ENCODE measurements at places on chromosomes 6 and 20. TPM values are rescaled to one million over a fixed set of nuclear protein-coding genes. Genes with fewer than 3 reads are reported as not detected.
A peak's percentile ranks its signal among the peaks of the same experiment; 100 is the strongest.

- H3K36me3 ChIP-seq: peaks cover 8% of the 10 kb centered on the region
- no peak overlapping the region for H3K4me3 ChIP-seq
- H3K4me1 ChIP-seq: peaks cover 6% of the 10 kb centered on the region
- H3K27me3 ChIP-seq: no peaks in the 10 kb centered on the region
- DNase-seq: no peak
Measured at GRCh38 chr6:169997930-169998218, 246.5 kb downstream of the ERMARD start.

The MCHR2 gene
- total RNA-seq: not detected

DNA sequence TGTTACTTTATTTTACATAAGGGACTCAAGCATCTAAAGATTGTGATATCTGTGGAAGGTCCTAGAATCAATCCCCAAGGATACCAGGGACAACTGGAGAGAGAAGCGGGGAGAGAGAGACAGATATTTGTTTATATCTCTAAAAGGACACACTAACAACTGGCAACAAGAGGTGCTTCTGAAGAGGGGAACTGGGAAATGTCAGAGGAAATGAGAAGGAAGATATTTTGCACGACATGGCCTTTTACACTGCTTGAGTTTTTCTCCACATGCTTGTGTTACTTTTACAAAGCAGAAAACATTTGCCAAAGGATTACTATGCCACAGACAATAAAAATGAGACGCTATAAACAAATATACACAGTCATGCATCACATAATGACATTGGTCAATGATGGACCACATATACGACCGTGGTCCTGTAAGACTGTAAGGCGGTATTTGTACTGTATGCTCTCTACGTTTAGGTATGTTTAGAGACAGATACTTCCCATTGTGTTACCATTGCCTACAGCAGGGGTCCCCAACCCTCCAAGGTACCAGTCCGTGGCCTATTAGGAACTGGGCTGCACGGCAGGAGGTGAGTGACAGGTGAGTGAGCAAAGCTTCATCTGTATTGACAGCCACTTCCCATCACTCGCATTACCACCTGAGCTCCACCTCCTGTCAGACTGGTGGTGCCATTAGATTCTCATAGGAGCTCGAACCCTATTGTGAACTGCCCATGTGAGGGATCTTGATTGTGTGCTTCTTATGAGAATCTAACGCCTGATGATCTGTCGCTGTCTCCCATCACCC lies 64.6 kb upstream of the PTPN1 start:
- H3K4me3 ChIP-seq: peak overlapping the region; percentile 9
- peaks cover 48% of the 10 kb centered on the region for H3K4me1 ChIP-seq
- peaks cover 29% of the 10 kb centered on the region for H3K27me3 ChIP-seq

DNA sequence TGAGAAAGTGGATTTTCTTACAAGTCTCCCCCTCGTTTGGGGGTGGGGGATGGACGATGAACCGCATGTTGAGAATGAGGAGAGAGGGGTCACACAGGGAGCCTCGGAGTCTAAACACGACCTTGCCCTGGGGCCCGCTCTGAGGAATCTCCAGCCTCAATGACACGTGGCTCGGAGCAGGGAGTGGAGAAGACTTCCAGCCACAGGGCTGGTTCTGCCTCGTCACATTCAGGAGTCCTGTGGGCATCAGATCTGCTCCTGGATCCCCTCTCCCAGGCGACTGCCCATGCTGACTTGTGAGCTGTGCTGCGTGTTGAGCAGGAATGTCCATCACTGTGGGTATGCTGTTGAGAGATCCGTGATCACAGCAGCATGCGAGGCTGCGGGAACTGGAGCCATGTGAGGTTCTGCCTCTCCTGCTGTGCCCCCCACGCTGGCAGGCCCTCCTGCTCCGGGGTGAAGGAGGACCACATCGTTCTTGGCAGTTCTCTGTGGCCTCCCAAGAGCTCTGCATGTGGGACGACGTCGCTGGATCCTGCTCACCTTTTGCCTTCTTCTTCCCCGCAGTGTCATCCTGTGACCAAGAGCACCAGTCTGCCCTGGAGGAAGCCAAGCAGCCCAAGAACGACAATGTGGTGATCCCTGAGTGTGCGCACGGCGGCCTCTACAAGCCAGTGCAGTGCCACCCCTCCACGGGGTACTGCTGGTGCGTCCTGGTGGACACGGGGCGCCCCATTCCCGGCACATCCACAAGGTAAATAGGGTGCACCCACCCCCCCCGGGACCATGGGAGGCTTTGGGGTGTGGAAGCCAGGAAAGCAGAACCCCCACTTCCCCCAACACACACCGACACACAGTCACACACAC lies 157.5 kb downstream of the SMOC2 start:
- DNase-seq: no peak
- no peak overlapping the region for H3K4me3 ChIP-seq
- H3K27me3 ChIP-seq: no peaks in the 10 kb centered on the region
- no peaks in the 10 kb centered on the region for H3K36me3 ChIP-seq
- no peaks in the 10 kb centered on the region for H3K4me1 ChIP-seq

GRCh38 chr20:11338496-11339306 lies 579.0 kb upstream of the BTBD3 start:
- H3K4me3 ChIP-seq: no peak overlapping the region
- H3K27ac ChIP-seq: no peak overlapping the region
- no peaks in the 10 kb centered on the region for H3K36me3 ChIP-seq
- DNase-seq: no peak
- no peaks in the 10 kb centered on the region for H3K4me1 ChIP-seq

DNA sequence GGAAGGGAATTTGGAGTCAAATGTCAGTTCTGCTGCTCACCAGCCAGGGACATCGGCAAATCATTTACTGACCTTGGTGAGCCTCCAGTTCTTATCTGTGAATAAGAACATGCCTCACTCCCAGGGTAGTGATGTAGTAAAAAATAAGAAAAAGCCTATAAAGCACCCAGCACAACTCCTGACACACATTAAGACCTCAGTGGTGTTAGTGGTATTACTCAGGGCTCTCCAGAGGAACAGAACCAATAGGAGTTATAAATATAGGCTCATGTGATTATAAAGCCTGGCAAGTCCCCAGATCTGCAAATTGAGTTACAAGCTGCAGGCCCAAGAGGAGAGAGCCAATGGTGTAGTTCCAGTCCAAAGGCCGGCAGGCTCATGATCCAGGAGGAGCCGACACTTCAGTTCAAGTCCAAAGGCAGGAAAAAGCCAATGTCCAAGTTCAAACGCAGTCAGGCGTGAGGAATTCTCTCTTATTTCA lies 71.3 kb upstream of the EYA2 start:
- no peaks in the 10 kb centered on the region for H3K4me1 ChIP-seq
- no peak overlapping the region for H3K27ac ChIP-seq
- H3K27me3 ChIP-seq: peaks cover 54% of the 10 kb centered on the region

DNA sequence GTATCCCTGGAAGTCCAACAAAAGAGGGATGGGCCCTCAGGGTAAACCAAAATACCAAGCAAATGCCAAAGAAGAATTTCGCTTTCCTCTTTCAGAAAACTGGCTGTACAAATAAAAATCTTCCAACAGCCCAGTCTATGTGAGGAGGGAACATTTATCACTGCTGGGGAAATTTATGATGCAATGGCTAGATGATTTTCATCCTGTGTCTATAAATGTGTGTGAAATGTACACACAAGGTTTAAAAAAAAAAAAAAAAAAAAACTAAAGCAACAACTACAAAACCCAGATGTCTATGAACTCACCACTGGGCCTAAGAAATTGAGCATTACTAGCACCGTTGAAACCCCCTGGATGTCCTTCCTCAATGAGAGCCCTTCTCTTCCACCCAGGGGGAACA lies 68.7 kb upstream of the SLC4A11 start:
- H3K27ac ChIP-seq: no peak overlapping the region
- no peak for DNase-seq
- peaks cover 4% of the 10 kb centered on the region for H3K36me3 ChIP-seq
- H3K27me3 ChIP-seq: no peaks in the 10 kb centered on the region
- H3K4me3 ChIP-seq: no peak overlapping the region

- no peaks in the 10 kb centered on the region for H3K4me1 ChIP-seq
- DNase-seq: peak; percentile 39
- no peak overlapping the region for H3K4me3 ChIP-seq
- H3K27ac ChIP-seq: no peak overlapping the region
Measured at GRCh38 chr6:34146801-34147592, 1.1 kb upstream of the GRM4 start.

The NKX2-2 gene
- not detected for total RNA-seq

The C6orf52 gene
- 2.4 TPM for total RNA-seq

- DNase-seq: no peak
- H3K4me1 ChIP-seq: peaks cover 10% of the 10 kb centered on the region
- H3K4me3 ChIP-seq: no peak overlapping the region
- H3K27me3 ChIP-seq: no peaks in the 10 kb centered on the region
- peaks cover 19% of the 10 kb centered on the region for H3K36me3 ChIP-seq
Measured at GRCh38 chr20:49230021-49230420, 10.8 kb downstream of the DDX27 start.

The MTFR2 gene
- 26.1 TPM for total RNA-seq

The ZBP1 gene
- 4.8 TPM for total RNA-seq

GRCh38 chr6:39035681-39036080 lies 12.9 kb upstream of the GLP1R start:
- no peaks in the 10 kb centered on the region for H3K36me3 ChIP-seq
- H3K27me3 ChIP-seq: peaks cover 30% of the 10 kb centered on the region
- no peak overlapping the region for H3K4me3 ChIP-seq
- no peak for DNase-seq
- H3K27ac ChIP-seq: no peak overlapping the region
- peaks cover 8% of the 10 kb centered on the region for H3K4me1 ChIP-seq

GRCh38 chr6:21143645-21144044 lies 449.9 kb upstream of the SOX4 start:
- no peak overlapping the region for H3K27ac ChIP-seq
- DNase-seq: no peak
- no peak overlapping the region for H3K4me3 ChIP-seq

DNA sequence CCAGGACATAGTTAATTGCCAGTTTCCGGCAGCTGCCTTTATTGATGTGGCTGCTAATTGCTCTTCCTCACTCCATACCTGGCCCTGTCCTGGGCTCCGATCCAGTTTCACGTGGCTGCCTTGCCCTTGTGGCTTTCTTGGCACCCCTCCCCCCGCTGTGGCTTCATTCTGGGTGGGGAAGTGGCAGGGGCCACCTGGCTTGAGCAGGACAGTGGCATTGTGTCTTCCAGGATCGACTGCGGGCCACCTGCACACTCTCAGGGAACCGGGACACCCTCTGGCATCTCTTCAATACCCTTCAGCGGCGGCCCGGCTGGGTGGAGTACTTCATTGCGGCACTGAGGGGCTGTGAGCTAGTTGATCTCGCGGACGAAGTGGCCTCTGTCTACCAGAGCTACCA lies 10.8 kb downstream of the MAVS start:
- H3K4me1 ChIP-seq: peaks cover 8% of the 10 kb centered on the region
- H3K4me3 ChIP-seq: no peak overlapping the region
- peaks cover 19% of the 10 kb centered on the region for H3K36me3 ChIP-seq
- no peak for DNase-seq
- no peak overlapping the region for H3K27ac ChIP-seq
- no peaks in the 10 kb centered on the region for H3K27me3 ChIP-seq

The ELOVL2 gene
- total RNA-seq: not detected

The OPRM1 gene
- not detected for total RNA-seq

DNA sequence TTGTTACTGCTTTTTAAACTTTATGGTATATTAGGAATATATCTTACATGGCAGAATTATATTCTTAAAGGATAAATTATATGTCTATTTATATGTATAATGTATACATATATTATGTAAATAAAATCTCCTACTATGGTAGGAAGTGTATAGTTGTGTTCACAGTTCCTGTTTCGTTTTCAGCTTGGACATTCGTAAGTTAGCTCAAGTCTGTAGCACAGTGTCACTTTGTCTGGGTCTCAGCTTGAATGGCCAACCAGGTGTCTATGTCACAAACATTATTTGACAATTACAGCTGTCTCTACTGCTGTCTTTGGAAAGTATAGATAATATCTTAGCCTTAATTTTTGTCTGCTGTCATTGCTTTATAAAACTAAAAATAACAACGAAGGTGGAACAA lies 303.9 kb downstream of the CDKAL1 start:
- no peaks in the 10 kb centered on the region for H3K36me3 ChIP-seq
- no peak overlapping the region for H3K27ac ChIP-seq
- H3K4me3 ChIP-seq: no peak overlapping the region
- no peaks in the 10 kb centered on the region for H3K27me3 ChIP-seq

- no peaks in the 10 kb centered on the region for H3K4me1 ChIP-seq
- H3K27ac ChIP-seq: no peak overlapping the region
- H3K4me3 ChIP-seq: no peak overlapping the region
- no peaks in the 10 kb centered on the region for H3K36me3 ChIP-seq
Measured at GRCh38 chr20:19929012-19929360, 88.2 kb upstream of the NAA20 start.

DNA sequence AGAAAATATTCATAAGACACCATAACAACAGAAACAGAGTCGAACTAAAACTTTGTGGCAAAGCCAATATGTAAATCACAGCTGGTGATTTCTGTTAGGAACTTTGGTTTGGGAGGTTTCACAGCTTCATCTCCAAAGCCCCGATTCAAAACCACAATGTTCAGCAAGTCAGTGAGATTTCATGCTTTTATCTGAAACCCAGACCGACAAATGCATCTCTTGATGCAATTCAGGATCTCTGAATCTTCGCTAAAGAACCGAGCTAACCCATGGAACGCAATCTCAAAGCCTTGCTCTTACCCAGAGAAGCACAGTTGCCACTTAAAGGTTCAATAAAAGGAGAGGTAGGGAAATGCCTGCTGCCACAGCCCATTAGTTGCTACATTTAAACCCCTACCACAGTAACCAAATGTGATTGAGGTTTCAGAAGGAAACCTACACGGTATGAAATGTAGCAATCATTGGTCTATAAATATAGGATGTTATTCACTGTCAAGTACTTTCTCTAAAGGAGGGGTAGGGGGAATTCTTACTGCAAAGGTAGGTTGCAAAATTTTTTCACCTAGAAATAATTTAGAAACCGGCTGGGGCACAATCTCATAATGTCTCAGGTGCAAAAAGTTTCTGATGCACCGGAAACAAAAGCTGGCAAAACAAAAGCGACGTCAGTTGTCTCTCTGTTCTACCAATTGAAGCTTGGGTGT lies 381.0 kb upstream of the ARID1B start:
- peaks cover 55% of the 10 kb centered on the region for H3K27me3 ChIP-seq
- H3K27ac ChIP-seq: peak overlapping the region; percentile 57
- H3K4me3 ChIP-seq: peak overlapping the region; percentile 35
- DNase-seq: no peak
- peaks cover 4% of the 10 kb centered on the region for H3K36me3 ChIP-seq
- H3K4me1 ChIP-seq: peaks cover 18% of the 10 kb centered on the region

DNA sequence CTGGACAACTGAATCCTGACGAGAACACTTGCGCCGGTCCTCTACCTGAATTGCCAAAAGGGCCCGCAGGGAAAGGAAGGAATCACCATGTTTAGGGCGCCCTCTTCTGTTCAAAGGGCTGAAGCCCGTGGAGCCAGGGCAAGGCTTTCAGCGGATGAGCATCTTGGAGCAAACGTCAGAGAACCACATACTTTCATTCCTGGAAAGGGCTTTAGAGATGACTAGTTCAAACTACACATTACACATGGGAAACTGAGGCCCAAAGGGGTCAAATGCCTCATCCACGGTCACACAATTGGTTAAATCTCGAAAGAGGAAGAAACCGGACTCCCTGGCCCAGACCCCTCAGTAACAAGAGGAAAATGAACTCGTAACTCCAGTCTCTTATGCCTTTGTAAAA lies 11.5 kb upstream of the ZNF133 start:
- no peak overlapping the region for H3K27ac ChIP-seq
- no peaks in the 10 kb centered on the region for H3K4me1 ChIP-seq
- H3K36me3 ChIP-seq: no peaks in the 10 kb centered on the region
- H3K27me3 ChIP-seq: peaks cover 30% of the 10 kb centered on the region
- H3K4me3 ChIP-seq: peak overlapping the region; percentile 21
- peak; percentile 63 for DNase-seq

The HLA-DPA1 gene
- total RNA-seq: 145 TPM

All from natural killer cell treated with Interleukin-12 subunit alpha and Interleukin-12 subunit beta and Interleukin-15 and Interleukin-18, amount 100 ng/mL, for 72 hours (primary cell).